ENCODE measurements at places on chromosomes 2 and 18.
A peak's percentile ranks its signal among the peaks of the same experiment; 100 is the strongest.

GRCh38 chr2:109136542-109136941, 7.5 kb downstream of the SH3RF3 start:
- DNase-seq = no peak

GRCh38 chr2:178412047-178412446, 38.9 kb downstream of the PRKRA start:
- DNase-seq = no peak

DNA sequence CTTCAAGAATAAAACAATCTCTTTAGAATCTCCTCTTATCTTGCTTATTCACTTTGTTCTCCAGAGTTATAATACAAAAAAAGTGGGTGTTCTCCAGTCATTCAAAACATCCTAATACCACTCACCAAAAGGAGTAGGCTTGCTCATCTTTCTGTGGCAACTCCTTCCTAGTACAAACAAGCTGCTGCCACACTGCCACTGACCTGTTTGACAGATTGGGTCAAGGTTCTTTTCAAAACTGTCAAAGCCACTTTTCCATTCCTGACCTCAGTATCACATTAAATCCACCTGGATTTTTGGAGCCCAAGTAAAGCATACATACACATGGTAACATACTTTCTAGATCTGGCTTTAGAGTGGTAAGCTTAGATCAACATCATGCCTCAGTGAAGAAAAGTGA, 59.8 kb downstream of the SLC25A12 start:
- DNase-seq = no peak

- DNase-seq = no peak
Observed at GRCh38 chr2:109349503-109350465, 220.8 kb downstream of the SH3RF3 start.

DNA sequence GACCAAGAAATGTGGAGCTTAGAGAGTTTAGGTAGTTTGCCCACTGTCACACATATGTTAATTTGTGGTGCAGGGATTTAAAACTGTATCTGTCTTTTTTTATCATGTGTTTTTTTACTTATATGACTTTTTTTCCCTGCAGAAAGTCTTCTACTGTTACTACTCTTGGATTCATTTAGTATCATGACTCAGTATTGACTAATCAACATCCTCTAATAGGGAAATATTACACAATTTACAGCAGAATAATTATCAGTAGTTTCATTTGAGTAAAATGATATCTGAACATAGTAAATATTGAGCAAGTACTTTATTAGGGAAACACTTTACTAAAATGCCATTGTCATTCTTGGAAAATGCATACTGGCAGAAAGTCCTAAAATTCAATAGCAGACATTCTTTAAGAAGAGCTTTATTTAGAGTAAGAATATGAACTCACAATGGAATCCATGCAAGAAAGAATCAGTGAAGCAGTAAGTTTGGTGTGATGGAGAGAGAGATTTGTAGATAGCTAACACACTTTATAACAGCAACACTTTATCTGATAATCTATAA, 425.9 kb upstream of the SLC8A1 start:
- DNase-seq = no peak

- no peak for DNase-seq
Observed at GRCh38 chr2:53210538-53210937, 557.1 kb upstream of the CHAC2 start.

GRCh38 chr2:96866986-96867755, 2.7 kb downstream of the SEMA4C start:
- no peak for DNase-seq

DNA sequence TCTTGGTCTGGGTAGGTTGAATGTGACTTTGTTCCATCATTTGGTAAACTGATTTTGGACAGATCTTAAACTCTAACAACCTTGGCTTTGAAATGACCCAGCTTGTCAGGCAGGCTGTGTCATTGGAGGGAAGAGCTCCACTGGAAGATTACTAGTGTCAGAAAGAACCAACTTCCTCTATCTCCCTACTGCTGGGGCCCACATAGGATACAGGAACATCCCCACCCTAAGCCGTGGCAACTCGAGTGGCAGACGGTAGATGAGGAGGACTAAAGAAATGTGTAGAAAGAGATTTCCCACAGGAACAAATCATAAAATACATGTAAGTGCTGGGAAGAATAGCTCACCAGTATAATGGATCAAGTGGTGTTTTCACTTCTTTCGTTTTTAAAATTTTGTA, 4.3 kb upstream of the G6PC2 start:
- no peak for DNase-seq

DNA sequence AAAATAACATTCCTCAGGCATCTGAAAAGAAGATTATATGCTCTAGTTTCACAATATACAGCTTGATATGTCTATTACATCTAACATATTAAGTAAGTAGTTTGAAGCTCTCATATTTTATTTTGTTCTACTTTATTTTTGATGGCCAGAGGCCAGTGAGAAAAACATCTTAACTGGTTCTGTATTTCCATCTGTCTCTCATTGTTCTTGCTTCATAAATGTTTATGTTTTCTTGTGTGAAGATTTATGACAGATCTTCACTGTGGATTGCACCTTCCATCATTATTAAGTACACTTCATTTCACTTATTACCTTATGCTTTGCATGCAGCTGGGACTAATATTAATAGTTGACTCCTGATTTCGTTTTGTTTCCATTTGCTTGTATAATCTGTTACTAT, 511.2 kb downstream of the TSN start:
- no peak for DNase-seq

DNA sequence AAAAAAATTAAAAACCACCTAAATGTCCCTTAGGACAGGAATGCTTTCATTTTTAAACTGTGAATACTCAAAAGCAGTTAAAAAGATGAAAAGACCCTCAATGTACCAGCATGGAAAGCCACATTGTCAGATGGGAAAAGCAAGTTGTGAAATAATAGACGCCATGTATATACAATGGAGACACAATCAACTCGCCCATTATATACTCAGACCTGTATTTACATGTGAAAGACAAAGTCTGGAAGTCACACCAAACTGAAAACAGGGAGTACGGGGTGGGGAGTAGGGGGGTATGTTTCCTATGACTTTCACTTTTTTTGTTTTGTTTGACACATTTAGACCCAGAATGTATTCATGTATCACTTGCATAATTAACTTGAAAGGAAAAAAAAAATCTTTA, 75.6 kb downstream of the CELF4 start:
- DNase-seq = no peak

GRCh38 chr2:192148241-192148619, 46.5 kb downstream of the TMEFF2 start:
- no peak for DNase-seq

- DNase-seq = no peak
Observed at GRCh38 chr2:186979439-186980116, 130.6 kb upstream of the ZSWIM2 start.

DNA sequence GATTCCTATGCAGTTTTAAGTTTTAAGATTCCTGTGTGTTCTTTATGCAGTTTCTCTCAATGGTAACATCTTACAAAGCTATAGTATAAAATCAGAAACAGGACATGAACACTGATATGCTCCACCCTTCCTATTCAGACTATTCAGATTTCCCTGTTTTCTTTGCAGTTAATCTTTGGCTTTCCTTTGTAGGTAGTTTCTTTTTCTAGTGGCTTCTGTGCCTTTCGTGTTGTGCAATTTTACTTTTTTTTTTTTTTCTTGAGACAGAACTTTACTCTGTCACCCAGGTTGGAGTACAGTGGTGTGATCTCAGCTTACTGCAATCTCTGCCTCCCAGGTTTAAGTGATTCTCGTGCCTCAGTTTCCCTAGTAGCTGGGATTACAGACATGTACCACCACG, 94.9 kb upstream of the RNU4ATAC start:
- no peak for DNase-seq

- no peak for DNase-seq
Observed at GRCh38 chr18:26971409-26971808, 105.9 kb upstream of the AQP4 start.

GRCh38 chr18:8045884-8046281, 478.8 kb downstream of the PTPRM start:
- no peak for DNase-seq

- DNase-seq = peak; percentile 32
Observed at GRCh38 chr18:28163201-28163775, 13.6 kb downstream of the CDH2 start.

DNA sequence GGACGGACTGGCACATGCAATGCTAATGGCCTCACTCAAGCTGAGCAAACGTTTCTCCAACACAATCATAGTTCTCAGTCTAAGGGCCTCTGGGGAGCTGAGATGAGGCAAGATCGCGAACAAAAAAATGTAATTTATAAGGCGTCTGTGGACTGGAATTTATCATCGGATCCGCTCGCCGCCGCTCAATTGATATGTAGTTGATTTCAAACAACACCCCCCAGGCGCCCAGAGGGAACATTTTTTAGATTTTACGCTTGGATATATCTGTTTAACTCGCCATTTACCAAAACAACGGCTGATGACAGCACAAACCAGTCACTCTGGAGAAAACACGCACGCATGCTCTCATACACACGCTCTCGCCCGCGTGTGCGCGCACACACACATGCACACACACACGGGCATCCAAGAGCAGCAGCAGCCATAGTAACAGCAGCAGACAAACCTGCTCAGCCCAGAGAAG, 335.8 kb downstream of the SMAD2 start:
- no peak for DNase-seq

DNA sequence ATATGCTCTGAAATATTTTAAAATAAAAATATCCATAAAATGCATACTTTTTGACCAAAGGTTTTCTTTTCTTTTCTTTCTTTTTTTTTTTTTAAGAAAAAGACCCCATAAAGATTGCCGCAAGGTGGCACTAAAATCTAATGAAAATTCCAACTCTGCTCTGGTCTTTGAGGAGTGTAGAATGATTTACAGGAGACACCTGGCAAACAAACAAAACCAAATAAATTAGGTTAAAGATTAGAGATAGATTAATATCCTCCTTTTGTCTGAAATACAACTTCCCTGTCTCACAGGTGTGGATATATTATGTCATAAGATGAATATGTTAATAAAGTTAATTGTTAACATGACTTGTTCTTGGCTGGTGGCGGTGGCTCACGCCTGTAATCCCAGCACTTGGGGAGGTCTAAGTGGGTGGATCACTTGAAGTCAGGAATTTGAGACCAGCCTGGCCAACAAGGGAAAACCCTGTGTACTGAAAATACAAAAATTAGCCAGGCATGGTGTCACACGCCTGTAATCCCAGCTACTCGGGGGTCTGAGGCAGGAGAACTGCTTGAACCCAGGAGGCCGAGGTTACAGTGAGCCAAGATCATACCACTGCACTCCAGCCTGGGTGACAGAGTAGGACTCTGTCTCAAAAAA, 3.5 kb upstream of the RHOB start:
- no peak for DNase-seq

GRCh38 chr2:77147153-77147552, 375.0 kb downstream of the LRRTM4 start:
- no peak for DNase-seq

DNA sequence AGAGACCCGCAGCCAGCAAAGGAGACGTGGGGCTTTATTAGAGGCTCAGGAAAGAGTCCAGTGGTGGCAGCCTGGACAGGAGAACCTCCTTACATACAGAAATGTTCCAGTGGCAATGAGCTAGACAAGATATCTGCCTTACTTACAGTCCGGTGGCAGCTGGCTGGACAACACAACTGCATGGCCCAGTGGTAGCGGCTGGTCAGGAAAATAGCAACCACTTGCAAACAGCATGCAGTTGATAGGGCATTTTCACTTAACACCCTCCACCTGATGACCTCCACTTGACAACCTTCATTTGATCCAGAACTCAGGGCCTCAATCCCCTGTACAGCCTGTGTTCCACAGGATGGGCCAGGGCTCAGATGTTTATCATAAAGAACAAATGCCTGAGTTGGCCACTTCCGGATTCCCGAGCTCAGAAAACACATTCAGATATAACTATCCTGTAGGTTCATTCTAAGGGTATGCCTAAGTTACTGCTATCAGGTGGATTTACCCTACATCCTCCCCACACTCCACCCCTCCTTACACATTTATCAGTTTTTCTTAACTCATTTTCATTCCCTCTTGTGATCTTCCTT, 63.3 kb upstream of the ITPRID2 start:
- DNase-seq = no peak

- no peak for DNase-seq
Observed at GRCh38 chr2:218033208-218033589, 30.4 kb upstream of the TNS1 start.

DNA sequence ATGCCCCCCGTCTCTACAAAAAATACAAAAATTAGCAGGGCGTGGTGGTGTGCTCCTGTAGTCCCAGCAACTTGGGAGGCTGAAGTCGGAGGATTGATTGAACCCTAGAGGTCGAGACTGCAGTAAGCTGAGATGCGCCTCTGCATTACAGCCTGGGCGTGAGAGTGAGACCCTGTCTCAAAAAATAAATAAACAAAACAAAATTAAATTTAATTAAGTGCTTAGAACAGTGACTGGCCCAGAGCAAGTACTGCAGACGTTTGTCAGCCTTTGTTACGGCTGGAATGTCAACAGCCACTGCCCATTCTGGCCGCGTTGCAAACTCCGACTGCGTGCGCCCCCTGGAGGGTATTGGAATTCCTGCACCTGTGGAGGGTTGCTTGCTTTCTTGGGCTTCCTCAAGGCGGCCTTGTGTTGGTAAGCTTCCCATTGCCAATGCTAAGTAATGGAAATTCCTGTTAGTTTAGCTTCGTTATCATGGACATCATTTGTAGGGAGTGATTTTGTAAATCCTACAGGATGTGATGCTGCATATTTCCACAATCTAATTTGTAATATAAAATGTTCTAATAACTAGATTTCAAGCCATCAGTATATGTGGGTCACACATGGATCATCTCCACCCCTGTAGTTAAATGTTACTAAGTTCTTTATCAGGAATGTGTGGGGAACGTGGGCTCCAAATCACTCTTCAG, 15.9 kb upstream of the ATP6V1B1 start:
- peak; percentile 79 for DNase-seq

DNA sequence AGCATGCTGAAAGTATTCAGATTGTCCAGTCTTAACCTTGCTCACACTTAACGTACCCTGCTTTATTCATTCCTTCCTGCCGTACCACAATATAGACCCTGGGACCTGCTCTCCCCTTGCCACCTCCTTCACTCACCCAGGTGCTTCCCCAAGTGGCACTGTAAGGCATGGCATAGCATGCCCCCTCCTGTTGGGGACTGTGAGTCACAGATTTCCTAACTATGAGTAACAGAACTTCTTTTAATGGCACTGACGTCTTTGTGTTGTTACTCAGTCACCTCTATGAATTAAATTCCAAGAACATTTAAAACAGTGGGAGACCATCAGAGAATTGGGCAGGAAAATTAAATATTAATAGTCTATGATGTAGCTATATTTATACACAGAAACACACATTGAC, 117.2 kb downstream of the CTNNA2 start:
- DNase-seq = no peak

DNA sequence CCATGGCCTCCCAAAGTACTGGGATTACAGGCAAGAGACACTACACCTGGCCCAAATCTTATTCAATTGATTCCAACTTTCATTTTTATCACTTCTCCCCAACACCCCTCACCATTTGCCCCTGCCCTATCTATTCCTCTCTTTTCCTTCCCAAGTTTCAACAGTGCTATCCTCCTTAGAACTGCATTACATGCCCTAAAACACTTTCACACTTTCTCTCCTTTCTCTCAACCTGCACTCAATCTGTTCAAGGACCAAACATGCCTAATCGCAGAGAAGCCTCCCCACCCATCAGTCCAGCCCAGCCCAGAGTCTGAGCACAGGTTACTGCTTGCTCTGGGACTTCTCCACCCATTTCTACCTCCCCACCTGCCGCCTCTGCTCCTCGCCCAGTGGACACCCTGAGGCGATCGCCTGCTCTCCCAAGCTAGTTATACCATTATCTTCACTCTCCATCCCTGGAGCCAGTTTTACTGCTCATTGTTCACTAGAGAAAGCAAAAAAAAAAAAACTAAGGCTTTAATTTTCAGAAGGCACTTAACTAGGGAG, 23.7 kb upstream of the DSG1 start:
- no peak for DNase-seq
